ENCODE measurements at places on chromosomes 2 and 18.

DNA sequence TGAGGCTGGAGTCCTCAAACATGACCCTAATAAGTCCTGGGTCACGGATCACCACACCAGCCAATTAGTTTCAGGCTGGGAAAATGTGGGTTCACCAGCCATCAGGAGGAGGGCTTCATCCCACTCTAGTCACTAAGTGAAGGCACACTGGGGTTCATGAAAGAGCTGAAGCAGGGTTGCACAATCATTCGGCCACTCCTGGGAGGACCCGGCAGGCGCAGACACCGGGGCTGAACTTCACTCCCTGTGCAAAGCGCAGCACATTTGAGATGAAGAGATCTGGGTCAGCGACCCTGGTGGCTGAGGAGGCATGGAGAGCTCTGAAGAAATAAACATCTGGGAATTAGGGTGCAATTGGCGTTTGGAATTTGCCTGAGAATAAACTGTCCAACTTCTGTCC, 684.4 kb upstream of the SALL3 start:
- DNase-seq: no peak

DNA sequence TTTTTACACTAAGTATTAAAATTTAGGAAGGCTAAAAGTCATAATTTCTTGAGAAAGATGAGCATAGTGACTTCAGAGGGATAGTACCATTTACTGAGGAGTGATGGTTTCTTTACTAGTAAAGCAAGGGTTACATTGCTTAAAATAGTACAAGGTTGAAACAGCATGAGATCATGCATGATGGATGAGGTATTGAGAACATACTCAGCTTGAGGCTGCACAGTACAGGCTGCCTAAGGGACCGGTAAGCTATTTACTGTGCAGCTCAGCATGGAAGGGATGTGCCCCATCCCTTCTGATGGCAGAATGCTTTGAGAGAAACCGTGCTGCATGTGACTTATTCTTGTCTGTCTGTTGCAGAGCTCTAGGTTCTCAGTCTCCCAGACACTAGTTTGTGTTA, 122.1 kb downstream of the EML6 start:
- DNase-seq: no peak

GRCh38 chr2:218831378-218831990, at the start of gene PRKAG3:
Gene PRKAG3 (minus strand): TSS chr2:218831803.
- DNase-seq: no peak

- DNase-seq: no peak
Observed at GRCh38 chr2:65276609-65277008, 49.0 kb downstream of the ACTR2 start.

DNA sequence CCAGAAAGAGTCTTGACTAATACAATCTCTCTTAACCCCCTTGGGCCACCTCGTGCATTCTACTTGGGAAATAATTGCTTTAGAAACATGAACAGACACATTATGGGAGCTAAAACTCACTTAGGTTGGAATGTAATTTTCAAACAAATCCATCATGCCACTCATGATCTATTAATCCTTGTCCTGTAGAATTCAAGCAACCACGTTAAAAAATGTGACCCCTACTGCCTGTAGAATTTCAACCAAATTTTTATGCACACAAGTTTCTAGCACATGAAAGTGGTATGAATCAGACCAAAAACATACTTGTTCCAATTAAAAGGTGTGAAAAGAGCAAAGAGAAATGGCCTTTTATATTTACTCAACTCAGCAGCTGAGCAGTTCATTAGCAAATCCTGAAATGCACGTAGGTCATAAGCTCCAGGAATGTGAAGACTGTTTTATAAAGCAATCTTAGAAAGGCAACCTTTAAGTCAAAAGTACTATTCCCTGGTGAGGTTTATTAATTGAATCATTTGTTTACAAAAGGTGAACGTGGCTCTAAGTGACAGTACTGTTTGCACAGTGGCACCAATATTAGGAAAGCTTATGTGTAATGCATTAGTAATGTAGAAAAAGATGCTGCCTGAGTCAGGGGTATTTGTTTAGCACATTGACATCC, 459.4 kb upstream of the UBE2E3 start:
- peak; percentile 30 for DNase-seq

DNA sequence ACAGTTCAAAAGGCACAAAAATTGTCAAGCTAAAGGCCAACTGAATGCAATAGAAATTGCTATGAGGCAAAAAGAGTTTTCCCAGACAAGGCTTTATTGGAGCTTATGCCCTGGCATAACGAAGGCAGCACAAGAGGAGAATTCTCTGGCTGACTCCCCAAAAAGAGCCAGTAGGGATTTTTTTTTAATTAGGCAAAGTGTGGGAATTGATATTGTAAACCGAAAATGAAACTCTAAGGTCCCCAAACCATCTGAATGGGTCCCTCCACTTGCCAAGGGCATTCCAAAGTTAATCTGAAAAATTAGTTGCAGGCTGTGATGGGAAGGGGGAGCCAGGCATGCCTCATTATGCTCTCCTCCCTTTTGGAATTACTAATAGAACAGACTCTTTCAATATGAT, 118.9 kb downstream of the SPOPL start:
- no peak for DNase-seq

DNA sequence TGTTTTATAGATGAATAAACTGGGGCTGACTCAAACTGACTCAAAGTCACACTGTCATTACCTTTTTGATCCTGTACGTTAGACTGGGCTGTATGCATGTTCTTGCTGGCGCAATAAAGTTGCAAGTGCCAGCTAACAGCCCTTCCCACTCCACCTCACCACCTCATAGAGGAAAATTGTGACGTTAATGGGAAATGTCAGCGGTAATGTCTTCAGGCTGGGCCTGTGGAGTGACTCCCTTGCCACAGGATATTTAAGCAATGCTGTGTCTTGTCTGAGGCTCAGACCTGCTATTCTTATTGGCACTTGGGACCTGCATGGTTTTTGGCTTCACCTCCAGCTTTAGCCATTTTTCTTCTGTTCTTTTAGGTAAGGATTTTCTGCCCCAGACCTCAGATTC, 25.2 kb upstream of the CASP10 start:
- DNase-seq: no peak

- DNase-seq: no peak
Observed at GRCh38 chr2:235986361-235986760, 181.8 kb downstream of the GBX2 start.

DNA sequence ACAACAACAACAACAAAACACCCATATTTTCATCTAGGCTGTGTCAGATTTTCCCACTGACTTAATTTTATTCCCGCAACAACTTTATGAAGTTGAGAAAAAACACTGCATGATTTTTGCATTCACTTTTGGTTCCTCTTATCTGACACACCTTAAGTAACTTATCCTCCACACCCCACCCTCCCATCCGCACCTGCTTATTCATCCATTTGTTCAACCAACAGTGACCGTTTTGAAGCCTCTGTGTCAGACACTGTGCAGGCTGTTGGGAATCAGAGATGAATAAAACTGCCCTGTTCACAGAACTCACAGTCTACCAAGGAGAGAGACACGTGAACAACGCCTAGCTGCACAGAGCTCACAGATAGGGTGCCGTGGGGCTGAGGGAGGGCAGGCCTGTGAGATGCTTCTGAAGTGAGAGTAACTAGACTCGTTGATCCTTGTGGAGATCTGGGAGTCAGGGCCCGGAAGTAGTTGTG, 7.4 kb downstream of the CNNM4 start:
- peak; percentile 55 for DNase-seq

DNA sequence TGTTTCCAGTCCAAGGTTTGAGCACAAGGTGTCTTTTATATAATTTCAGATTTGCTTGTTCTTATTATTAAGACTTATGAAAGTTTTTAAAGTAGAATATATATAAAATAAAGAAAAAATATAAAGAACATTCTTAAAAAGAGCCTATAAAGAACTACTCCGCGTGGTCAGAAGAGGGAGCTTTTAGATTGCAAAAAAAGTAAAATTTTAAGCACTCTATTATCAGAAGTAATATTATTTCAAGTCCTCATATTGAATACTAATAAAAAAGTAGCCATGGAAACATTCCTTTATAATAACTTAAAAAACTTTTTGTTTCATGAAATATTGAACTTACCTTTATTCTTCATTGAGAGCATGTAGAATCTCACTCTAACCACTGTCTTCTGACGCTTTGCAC, 51.4 kb downstream of the LINC00305 start:
- peak; percentile 4 for DNase-seq

- DNase-seq: peak; percentile 29
Observed at GRCh38 chr2:119011162-119011909, 69.3 kb downstream of the MARCO start.

GRCh38 chr2:189783451-189783926, 650 bp downstream of the ORMDL1 start:
- peak; percentile 54 for DNase-seq

DNA sequence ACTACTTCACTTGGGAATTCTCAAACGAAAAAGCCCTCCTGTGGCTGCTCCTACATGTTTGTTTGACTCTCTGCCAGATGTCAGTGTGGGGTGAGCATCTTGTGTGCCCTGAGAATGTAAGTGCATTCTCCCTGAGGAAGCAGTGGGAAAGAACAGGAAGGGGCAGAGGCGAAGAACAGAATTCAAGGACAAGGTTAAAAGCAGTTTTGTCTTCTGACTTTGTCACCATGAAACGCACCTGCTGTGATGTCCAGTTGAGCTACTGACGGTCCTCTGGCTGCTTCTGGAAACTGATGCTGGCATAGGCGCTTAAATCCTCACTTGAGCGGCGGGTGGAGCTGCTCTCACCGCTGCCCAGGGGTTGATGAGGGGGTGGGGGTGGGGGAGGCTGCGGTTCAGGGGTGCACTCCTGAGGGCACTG, 4.9 kb downstream of the IRS1 start:
- peak; percentile 89 for DNase-seq

DNA sequence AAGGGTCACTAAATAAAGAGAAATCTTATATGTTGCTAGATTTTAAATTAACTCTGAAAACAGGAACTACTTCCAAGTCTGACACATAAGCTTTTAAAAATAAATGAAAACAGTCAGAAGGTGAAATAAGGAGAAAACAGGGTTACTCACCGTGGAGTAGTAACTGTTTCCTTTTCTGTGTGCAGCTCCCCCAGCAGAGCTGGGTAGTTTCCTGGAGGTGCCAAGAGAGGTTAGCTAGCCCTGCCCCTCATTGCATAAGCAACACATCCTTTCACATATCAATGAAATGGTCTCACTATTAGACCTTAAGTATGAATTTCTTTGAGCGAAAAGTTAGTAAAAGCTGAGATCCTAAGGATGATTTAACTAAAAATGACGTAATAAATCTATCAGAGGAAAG, 54.0 kb upstream of the GPR75 start:
- peak; percentile 55 for DNase-seq

DNA sequence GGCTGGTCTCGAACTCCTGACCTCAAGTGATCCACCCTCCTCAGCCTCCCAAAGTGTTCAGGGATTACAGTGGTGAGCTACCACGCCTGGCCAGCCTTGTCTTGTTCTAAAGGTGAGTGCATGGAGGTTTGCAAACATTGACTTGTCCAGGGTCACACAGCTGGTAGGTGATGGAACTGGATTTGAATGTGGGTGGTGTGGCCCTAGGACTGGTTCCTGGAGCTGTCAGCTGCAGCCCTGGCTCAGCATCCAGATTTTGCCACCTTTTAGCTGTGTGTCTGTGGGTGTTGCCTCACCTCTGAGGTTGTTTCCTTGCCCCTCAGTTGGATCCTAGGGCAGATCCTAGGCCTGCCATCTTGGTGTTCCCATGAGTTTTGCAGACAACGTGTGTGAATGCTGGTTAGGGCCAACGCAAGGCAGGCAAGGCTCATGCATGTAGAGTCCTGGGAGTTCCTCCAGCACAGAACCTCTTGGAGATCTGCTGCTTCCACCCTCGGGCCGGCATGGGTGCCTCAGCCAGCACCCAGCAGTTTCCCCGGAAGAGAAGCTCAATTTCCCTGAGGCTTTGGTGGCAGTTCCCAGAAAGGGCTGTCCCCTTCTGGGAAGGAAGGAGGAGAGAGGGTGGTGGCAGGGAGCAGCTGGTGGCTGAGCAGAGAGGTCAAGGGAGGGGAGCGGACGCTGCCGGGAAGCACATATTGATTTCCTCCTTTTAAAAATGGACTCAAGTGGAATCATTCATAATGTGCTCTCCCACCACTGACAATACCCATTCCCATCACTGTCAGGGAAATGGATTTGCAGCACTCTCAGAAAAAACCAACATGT, 127.6 kb upstream of the HS6ST1 start:
- DNase-seq: no peak

GRCh38 chr18:23926571-23926970, 88.0 kb upstream of the TTC39C start:
- DNase-seq: no peak

DNA sequence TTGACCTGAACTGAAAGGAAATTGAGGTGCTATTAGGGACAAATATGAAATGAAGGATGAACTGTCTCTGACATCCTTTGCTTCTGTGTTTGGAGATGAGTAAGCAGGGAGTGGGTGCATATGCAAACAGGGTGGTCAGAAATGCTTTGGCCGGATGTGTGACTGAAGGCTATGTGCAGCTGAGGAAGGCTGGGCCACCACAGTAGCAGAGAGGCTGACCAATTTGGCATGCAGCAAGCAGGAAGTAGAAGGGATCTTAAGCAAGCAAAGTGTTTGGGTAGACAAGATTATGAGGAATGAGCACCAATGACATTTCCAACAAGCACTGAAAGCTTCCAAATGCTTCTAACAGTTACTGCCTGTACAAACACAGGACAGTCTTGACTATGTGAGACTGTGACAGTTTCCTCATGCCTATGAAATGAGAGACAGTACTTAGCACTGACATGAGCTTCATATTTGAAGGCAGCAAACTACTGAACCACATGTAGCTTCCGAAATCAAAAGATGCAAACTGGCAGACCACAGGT, 3.3 kb upstream of the ACTR3 start:
- DNase-seq: peak; percentile 74

DNA sequence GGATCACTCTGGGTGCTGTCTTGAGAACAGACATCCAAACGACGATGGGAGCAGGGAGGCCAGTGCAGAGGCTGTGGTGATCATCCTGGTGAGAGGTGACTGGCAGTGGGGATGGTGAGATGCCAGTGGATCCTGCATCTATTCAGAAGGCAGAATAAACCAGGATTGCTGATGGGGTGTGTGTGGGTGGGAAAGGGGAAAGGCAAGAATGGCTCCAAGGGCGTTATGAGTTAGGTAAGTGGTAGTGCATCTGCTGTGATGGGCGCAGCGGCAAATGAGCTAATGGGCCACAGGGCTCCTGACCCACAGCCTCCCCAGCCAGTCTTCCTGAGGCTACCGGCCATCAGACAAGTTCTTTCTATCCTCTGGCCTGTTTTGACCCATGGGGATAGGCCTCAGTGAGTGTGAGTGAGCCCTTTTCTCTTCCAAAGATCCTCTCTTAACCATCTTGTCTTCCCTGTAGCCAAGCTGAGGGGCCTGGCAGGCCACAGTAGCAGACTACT, 29.6 kb downstream of the SERTAD2 start:
- DNase-seq: no peak

GRCh38 chr2:212359425-212360067, 179.1 kb downstream of the ERBB4 start:
- no peak for DNase-seq

- no peak for DNase-seq
Observed at GRCh38 chr2:117378653-117379052, 435.8 kb upstream of the DDX18 start.

GRCh38 chr18:8952174-8952573, 150.3 kb upstream of the NDUFV2 start:
- DNase-seq: no peak
